H1 (cell line): ENCODE measurements at places on chromosomes 16 and 17. TPM values are rescaled to one million over a fixed set of nuclear protein-coding genes. Genes with fewer than 3 reads are reported as not detected.

DNA sequence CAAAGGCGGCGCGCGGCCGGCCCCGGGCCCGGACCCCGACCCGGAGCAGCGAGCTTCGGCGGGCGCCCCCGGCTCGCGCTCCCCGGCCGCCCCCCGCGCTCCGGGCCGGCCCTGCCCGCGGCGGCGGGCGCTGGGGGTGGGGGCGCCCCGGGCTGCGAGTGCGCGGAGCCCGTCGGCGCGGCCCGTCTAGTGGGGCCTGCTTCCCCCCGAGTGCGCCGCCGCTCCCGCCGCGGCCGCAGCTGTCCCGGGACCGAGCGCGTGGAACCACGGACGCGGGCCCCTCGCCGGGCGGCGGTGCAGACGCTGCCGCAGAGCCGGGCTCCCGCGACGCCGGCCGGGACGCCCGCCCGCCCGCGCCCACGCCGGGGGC lies 308 bp downstream of the ADCY9 start:
- H3K36me3 ChIP-seq: no peaks in the 10 kb centered on the region
- H3K27ac ChIP-seq: no peak overlapping the region
- peak overlapping the region; percentile 60 for H3K4me3 ChIP-seq
- DNase-seq: no peak
- no peaks in the 10 kb centered on the region for H3K27me3 ChIP-seq

Gene NMRAL1
- 66.8 and 72.5 TPM in 2 replicates for total RNA-seq

- no peaks in the 10 kb centered on the region for H3K27me3 ChIP-seq
- peaks cover 12% of the 10 kb centered on the region for H3K4me1 ChIP-seq
- no peaks in the 10 kb centered on the region; the same call in 1 of the 2 replicates for H3K36me3 ChIP-seq
- DNase-seq: no peak
These were observed 36.1 kb downstream of the USP31 start for GRCh38 chr16:23113185-23113584.

GRCh38 chr17:70947636-70948565 lies 778.6 kb downstream of the KCNJ2 start:
- no peaks in the 10 kb centered on the region for H3K36me3 ChIP-seq
- H3K4me3 ChIP-seq: no peak overlapping the region
- DNase-seq: no peak
